ENCODE measurements at places on chromosomes 2 and 18. TPM values are rescaled to one million over a fixed set of nuclear protein-coding genes. Genes with fewer than 3 reads are reported as not detected.

The CDH2 gene
- 22.8 TPM for total RNA-seq

The RGPD4 gene
- not detected for total RNA-seq

The NEU4 gene
- total RNA-seq, result not detected

The CFC1 gene
- total RNA-seq, result not detected

The NFATC1 gene
- 64.1 TPM for total RNA-seq

The FEZ2 gene
- 31.8 TPM for total RNA-seq

The HS1BP3 gene
- 40.0 TPM for total RNA-seq

The TSHZ1 gene
- total RNA-seq, result 13.3 TPM

The KCNE4 gene
- total RNA-seq, result 18.3 TPM

The SGPP2 gene
- total RNA-seq, result 0.21 TPM

The ANKRD30BL gene
- not detected for total RNA-seq

The CYS1 gene
- 13.8 TPM for total RNA-seq

The ALPP gene
- total RNA-seq, result not detected

The KIF1A gene
- total RNA-seq, result 0.11 TPM

The COLEC11 gene
- total RNA-seq, result 0.75 TPM

The DSG2 gene
- 10.5 TPM for total RNA-seq

The WDCP gene
- total RNA-seq, result 1.9 TPM

The SCN7A gene
- total RNA-seq, result 2.9 TPM

The ACOXL gene
- not detected for total RNA-seq

The RSAD2 gene
- total RNA-seq, result 0.32 TPM

The LCT gene
- total RNA-seq, result not detected

The VAMP5 gene
- total RNA-seq, result 114 TPM

The CFAP65 gene
- total RNA-seq, result not detected

The MYCN gene
- not detected for total RNA-seq

The TRIM54 gene
- total RNA-seq, result not detected

The EDAR gene
- total RNA-seq, result not detected

The LONRF2 gene
- 7.6 TPM for total RNA-seq

The TMEM163 gene
- total RNA-seq, result not detected

The TUBA3E gene
- total RNA-seq, result not detected

The ZC3H6 gene
- 1.5 TPM for total RNA-seq

The ARHGEF4 gene
- 9.6 TPM for total RNA-seq

The TMEM37 gene
- total RNA-seq, result 2.3 TPM

The C2orf72 gene
- 20.5 TPM for total RNA-seq

The MYL1 gene
- total RNA-seq, result not detected

The ARL4C gene
- total RNA-seq, result 18.8 TPM

The KRTCAP3 gene
- total RNA-seq, result not detected

The LRATD1 gene
- total RNA-seq, result 5.7 TPM

All from ascending aorta (tissue), 2 donors.